Effector memory CD8-positive, alpha-beta T cell (primary cell): ENCODE measurements at places on chromosomes 1 and 21.

- DNase-seq = peak; percentile 9
Observed at GRCh38 chr1:8962812-8963530, 17.3 kb downstream of the CA6 start.

DNA sequence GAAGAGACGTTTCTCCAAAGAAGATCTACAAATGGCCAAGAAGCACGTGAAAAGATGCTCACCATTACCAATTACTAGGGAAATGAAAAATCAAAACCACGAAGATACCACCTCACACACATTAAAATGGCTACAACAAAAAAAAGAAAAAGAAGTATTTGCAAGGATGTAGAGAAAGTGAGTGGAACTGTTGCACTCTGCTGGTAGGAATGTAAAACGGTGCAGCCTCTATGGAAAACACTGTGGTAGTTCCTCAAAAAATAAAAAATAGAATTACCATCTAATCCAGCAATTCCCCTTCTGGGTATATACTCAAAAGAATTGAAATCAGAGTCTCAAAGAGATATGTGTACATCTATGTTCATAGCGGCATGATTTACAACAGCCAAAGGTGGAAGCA is 115.4 kb upstream of the EDN2 start:
- DNase-seq = no peak

DNA sequence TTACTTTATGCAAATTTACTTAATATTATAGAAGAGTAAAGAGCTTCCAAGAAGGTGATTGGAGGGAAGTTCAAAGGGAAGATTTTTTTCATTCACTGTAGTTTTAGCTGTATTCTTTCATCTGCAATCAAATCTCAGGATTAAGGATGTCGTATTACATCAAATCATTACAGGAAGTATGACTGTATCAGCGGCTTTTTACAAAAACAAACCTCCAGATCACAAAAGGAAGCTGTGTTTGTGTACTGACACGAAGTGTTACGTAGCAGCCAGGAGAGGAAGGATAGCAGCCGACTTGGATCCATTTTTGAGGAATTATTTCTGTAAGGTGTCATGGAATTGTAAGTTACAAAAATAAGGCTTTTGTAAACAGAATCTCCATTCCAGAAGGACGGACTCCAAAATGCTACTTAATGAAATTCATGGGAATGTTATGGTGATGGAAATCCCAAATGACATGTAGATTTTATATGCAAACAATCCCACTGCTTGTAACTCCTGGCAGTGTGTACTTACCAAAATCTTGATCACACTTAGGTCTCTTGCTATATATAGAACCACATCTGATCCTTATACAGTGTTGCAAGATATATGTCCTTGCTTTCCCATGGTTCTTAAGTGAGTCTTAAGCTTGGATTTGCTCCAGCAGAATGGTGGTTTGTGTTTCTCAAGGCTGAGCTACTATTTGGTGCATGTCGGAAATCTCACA is 49.8 kb downstream of the KCNJ15 start:
- DNase-seq = no peak

- DNase-seq = no peak
Observed at GRCh38 chr21:16455526-16455925, 725.7 kb downstream of the USP25 start.

DNA sequence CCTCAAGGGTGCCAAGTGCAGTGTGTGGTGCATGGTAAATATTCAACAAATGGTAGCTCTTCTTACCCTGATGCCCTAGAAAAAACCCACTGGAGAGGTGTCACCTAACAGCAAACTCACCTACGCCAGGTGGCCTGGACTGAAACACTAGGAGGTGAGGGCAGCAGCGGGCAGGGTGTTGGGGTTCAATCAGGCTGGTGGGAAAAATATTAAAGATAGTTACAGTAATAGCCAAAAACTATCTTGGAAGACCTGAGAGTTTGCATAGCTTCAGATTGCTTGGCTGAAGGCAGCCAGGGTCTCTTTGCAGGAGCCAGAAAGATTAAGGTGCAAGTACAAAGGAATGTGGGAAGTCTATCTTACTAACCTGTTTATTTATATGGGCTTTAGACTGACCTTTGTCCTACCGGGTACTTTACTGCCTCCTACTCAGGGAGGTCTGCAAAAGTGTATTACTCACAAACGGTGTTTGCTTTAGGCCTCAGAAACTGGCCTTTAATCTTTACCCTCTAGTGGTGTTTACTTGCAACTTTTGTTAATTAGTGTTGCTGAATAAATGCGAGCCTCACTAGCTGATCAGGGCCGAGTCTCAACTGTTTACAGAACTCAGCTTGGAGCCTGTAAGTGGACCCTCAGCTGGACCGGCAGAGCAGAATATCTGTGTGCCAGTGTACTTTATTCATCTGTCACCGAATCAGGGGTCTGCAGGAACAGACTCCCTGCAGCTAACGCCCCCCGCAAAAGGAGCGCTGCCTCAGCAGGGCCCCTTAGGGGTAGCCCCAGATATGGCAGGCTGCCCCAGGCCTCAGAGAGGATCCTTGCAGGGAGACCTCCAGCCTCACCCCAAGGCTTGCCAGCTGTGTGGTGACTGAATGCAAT is 63.9 kb downstream of the SYF2 start:
- no peak for DNase-seq

DNA sequence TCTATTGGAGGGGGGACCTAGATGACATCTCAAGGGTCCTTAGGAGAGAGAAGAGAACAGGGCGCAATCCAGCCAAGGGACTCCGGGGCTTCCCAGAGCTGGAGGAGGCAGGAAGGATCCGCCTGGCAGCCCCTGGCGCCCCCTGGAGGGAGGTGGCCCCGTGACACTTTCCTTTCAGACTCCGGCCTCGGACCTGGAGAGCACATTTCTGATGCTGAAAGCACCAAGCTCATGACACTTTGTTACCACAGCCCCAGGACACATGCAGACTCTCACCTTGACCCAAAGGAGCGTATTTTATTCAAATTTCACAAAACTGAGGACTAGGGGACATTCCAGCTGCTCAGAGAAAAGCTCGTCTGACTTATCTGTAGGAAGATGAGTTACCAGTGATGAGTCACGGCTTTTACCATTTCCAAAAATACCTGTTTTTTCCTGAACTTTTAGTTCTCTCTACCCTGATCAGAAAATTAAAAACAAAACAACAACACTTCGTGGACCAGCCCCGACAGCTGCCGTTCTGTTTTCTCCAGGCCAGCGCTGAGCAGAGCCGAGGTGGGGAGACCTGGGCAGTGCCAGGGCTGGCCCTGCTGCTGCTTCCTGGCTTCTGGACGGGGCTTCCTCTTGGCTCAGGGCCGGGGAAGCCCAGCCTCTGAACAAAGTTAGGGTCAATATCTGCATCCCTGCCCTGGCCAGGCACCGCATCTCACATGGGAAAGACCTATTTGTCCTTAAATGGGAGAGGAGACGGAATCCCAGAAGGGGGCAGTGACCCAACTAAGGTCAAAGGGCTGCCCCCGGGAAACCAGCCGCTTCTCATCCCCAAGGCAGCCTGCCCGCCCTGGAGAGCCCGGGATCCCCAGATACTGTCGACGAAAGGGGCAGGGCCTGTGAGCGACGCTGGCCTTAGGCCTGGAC is 21.6 kb upstream of the POFUT2 start:
- peak; percentile 46 for DNase-seq

DNA sequence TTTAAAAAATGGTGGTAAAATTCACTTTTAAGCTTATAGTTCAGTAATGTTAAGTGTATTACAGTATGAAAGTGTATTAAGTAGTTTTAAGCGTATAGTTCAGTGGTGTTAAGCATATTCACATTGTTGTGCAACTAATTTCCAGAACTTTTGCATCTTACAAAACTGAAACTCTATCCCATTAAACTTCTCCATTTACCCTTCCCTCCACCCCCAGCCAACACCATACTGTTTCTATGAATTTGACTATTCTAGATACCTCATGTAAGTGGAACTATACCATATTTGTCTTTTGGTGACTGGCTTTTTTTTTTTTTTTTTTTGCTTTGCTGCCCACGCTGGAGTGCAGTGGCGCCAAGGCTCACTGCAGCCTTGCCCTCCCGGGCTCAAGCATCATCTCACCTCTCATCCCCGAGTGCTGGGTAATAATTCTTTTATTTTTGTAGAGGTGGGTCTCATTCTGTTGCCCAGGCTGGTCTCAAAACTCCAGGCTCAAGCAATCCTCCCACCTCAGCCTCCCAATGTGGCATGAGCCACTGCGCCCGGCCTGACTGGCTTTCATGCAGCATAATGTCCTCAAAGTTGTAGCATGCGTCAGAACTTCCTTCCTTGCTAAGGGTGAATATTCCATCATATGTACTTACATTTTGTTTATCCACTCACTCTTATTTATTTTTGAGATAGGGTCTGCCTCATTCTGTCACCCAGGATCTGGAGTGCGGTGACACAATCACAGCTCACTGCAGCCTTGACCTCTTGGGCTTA is 45.1 kb upstream of the BMP8B start:
- DNase-seq = no peak

DNA sequence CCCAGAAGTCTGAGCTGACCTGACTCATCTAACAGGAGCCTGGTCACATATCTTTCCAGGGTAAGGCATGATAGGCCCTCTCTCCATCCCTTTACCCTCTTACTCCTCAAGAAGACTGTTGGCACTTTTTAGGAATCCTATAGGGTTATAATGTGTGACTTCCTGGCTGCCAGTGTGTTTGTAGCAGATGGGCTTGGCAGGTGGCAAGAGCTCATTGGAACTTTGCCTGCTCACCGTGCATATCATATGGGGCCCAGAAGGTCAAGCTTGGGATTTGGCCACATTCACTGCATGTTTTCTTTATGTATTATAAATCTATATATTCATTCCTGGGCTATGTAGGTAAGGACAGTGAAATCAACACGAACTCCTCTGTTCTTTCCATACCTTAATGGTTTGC is 5.2 kb downstream of the KAZN start:
- no peak for DNase-seq

GRCh38 chr1:64686828-64687724 is 57.8 kb upstream of the RAVER2 start:
- DNase-seq = peak; percentile 33

GRCh38 chr1:109208836-109209463 is 4.8 kb upstream of the SARS1 start:
- DNase-seq = no peak

DNA sequence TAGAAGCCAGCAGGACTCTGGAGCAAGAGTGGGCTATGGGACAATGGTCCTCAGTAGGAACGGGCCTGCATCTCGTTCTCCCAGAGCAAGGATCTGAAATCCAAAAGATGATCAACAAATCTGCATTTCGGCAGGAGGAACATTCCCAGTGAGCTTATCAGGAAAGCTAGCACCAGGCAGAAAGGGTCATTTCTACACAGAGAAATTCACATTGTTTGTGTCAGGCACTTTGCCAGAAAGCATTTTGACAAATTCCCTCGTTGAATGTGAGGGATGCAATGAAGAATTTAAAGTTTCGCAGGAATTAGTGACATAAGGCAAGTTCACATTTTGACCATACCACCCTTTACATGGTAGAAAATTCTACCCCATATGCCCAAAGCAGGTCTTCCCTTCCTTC is 31.6 kb upstream of the ETS2 start:
- no peak for DNase-seq

DNA sequence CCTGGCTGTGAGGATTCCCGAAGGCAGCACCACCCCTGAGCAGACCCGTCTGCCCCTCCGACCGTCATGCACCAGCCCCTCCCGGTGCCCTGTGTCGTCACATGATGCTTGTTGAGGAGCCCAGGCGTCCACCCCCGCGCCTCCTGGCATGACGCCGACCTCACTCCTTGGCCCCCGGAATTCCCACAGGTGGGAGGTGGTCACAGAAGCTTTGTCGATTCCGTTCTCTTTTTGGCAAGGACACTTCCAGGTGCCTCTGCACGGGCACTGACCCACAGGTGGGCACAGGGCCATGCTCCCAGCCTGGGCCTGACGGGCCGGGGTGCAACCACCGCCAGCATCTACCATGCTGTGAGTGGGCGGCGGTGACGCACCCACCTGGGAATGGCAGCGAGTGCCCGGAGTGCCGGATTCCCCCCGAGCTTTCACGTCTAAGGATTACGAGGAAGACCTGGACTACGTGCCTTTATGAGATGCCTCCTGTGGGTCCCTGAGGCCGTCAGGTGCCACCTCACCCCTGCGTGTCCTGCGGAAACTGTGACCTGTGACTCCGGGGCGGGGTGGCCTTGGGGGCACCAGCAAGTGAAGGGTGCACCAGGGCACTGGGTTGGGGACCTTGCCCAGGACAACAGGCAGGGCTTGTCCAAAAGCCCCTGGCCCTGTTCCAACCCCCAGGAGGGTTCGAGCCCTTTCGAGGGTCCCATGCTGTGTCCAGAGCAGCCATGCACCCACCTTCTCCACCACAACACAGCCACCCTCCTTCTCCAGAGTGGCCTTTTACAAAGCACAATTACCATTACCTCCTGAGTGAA is 31.4 kb upstream of the COL6A1 start:
- no peak for DNase-seq

DNA sequence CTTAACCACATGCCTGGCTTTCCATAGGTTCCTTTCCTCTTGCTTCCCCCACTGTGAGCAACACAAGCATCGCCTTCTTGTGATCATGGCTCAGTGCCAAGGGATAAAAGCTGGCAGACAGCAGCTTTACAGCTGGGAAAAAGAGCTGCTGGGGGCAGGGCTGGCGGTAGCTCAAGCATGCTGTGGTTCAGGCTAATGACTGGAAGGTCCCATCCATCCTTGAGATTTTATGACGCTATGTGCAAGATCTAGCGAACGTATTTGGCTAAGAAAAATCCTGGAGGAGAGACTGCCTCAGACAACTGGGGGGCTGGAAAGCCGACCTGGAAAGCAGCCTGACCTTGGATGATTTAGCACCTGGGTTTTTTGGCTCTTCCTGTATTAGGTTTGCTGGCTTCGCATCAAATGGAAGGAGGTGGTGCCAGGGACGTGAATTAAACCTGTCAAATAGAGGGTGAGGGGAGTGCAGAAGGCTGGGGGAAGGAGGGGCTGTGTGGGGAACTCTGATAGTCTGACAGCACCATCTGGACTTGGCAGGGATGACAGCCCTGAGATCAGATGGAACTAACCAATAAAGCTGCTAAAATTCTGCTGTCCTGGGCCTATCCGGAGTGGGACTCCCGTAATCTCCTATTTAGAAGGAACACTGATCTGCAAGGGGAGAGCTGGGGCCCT is 34.8 kb downstream of the ZMYND12 start:
- no peak for DNase-seq

- no peak for DNase-seq
Observed at GRCh38 chr21:31830701-31831100, 42.1 kb upstream of the HUNK start.
